ENCODE measurements at places on chromosomes 13 and 19. TPM values are rescaled to one million over a fixed set of nuclear protein-coding genes. Genes with fewer than 3 reads are reported as not detected.
A peak's percentile ranks its signal among the peaks of the same experiment; 100 is the strongest.

TEX101 gene
- not detected for total RNA-seq

IFI30 gene
- 109 TPM for total RNA-seq

F7 gene
- total RNA-seq, result 0.16 TPM

C1QTNF9 gene
- 0.25 TPM for total RNA-seq

LILRB2 gene
- 11.5 TPM for total RNA-seq

DNA sequence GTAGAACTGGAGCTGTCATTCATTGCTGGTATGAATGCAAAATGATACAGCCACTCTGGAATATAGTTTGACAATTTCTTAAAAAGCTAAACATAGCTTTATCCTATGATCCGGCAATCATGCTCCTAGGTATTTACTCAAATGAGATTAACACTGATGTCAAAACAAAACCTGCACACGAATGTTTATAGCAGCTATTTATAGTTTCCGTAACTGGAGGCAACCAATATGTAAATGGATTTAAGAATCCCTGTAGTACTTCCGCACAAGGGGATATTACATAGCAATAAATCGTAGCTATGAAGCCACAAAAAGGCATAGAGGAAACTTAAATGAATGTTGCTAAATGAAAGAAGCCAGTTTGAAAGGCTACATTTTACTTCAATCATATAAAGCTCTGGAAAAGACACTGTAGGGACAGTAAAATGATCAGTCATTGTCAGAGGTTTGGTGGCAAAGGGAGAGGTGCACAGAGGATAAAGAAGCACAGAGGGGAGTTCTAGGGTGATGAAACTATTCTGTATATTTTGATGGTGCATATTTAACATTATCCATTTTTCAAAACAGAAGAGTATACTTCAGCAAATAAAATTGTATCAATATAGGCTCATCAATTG lies 1893.0 kb upstream of the PCDH20 start:
- no peak overlapping the region for H3K4me3 ChIP-seq
- no peaks in the 10 kb centered on the region for H3K4me1 ChIP-seq
- H3K27ac ChIP-seq, result no peak overlapping the region
- H3K27me3 ChIP-seq, result no peaks in the 10 kb centered on the region

- no peaks in the 10 kb centered on the region for H3K27me3 ChIP-seq
- no peak overlapping the region for H3K4me3 ChIP-seq
- peak overlapping the region; percentile 7 for H3K27ac ChIP-seq
- no peak for DNase-seq
Measured at GRCh38 chr19:19111967-19112580, 26.2 kb downstream of the TMEM161A start.

- no peak for DNase-seq
- no peak overlapping the region for H3K27ac ChIP-seq
- no peaks in the 10 kb centered on the region for H3K4me1 ChIP-seq
- no peaks in the 10 kb centered on the region for H3K27me3 ChIP-seq
- H3K36me3 ChIP-seq, result no peaks in the 10 kb centered on the region
- H3K4me3 ChIP-seq, result no peak overlapping the region
Measured at GRCh38 chr13:72990953-72991352, 67.9 kb upstream of the KLF5 start.
